ENCODE measurements at places on chromosomes 1 and 21.

GRCh38 chr1:54283635-54284385 is 83.8 kb downstream of the MRPL37 start:
- DNase-seq = no peak

GRCh38 chr1:31183126-31183525 is 56.6 kb downstream of the NKAIN1 start:
- no peak for DNase-seq

DNA sequence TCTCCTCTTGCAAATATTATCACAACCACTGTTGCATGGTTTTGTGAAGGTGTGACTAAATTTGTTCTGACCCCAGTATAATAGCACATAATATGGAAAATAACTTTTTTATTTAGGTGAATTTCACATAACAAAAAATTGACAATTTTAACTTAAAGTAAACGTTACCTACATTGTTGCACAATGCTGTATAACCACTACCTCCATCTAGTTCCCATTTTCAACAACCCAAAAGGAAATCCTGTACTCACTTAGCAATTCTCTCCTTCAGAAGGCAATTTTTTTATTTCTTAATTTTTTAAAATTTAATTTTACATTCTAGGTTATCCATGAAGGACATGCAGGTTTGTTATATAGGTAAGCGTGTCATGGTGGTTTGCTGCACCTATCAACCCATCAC is 95.2 kb downstream of the KCNJ6 start:
- DNase-seq = no peak

DNA sequence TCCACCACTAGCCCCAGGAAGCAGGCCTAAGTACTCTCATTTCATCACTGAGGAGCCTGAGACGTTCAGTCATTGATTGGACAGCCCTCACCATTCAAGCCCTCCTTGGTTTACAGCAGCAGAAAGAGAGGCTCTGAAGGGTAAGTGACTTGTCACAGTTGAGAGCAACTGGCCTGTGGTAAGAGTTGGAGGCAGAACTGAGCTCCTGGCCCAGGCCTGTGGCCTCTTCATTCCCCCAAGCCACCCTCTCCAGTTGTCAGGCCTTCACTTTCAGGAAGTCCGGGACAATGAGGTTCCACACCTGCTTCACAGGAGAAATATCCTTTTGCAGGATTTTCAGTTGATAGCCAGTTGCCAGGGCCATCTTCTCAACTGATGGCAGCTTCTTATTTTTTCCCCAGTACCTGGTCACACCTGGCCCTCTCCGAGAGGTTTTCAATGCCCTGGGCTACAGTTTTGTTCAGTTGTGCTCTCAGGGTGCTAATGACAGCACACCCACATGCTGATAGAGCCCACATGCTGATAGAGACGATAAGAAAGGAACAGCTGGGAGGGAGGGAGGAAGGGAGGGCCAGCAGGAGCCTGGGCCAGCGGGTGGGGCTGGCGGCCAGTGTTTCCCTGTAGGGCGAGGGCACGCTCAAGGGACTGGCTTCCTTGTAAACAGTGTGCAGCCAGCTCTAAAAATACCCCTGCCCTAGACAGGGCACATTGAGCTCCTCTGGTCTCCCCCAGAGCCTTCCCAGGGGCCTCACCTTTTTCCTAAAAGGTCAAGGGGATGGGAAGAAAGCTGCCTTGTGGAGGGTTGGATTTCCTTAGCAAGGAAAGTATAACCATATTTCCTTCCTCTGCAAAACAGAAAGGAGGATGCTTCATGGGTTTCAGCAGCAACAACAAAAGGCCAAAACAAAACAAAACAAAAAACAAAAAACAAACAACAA is 112.7 kb upstream of the JUN start:
- no peak for DNase-seq

DNA sequence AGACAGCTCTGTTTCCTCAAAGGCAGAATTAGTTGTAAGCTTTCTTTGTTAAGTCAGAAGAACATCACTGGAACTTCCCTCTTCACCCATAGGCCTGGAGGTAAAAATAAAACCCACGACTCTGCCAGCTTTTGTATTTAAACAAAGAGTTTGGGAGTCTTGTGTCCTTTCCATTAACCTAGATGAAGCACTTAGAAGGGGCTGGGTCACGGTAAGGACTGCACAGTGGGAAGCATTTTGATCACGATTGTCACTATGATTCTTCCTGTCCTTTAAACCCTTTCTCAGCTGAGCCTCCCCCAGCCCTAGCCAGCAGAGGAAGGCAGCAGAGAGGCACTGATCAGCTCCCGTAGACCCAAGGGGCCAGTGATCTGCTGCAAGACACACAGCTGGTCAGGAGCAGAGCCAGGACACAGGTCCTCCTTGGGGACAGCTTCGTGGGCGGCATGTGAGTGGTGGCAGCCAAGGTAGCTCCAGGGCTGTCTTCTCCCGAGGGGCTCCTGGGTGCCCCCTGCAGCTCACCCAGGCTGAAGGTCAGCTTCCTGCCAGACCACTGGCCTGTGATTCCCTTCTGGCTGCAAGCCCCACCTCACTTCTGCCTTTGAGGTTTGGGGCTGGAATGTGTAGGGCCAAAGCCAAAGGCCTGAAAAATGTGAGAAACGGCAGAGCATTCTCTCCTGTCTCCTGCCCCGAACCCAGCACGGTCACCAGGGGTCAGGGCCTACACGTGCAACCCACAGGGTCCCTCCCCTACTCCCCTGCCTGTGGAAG is 4.0 kb upstream of the LAPTM5 start:
- DNase-seq = no peak

GRCh38 chr1:192889082-192889481 is 80.2 kb downstream of the RGS2 start:
- no peak for DNase-seq

DNA sequence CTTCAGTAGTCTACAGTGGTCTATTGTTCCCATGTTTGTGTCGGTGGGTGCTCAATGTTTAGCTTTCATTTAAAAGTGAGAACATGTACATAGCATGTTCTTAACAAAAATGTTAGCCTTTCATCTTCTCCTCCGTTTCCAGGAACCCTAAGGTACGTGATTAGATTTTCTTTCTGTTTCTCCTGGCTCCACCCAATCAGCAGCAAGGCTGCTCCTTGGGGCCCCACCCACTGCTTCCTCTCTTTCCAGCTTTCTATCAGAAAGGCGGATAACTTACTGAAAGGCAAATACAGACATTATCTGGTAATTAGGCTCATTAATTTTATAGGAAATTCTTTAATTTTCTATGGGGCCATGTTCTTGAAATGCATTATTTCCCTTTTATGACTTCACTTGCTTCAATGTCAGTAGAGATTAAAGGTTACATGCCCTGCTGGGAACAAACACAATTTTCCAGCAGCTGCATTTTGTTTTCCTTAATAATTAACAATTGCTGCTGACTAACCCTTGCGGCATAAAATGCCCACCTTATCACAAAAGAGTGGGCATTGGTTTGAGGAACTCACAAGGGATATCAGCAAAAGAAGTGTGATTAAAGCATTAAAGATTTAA is 324.9 kb upstream of the SNX7 start:
- DNase-seq = no peak

DNA sequence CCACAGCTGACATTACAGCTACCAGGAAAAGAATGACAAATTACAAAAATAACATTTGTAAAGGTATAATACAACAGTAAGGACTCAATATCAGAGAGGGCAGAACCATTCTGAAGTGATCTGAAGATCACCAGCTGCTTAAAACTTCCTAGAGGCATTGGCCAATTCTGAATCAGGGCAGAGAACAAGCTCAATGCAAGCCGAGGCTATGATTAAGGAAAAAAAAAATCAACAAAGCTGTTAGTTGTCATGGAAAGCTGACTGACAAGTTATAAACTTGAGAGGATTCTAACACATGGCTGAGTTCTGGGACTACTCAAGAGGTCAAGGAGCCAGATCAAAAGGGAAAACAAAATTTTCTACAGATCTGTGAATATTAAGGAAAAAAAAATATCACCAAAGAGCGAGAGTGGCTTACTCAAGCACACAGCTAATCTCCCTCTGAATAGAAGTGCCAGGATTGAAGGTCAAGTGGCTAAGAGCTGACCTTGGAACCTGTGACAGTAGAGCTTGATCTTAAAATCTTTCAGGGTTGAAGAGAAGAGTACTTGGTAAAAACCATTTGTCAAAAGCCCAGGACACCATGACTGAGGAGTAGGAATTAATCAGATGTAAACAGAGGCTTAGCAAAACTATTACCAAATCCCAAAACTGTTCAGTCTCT is 383.4 kb downstream of the USP25 start:
- no peak for DNase-seq

DNA sequence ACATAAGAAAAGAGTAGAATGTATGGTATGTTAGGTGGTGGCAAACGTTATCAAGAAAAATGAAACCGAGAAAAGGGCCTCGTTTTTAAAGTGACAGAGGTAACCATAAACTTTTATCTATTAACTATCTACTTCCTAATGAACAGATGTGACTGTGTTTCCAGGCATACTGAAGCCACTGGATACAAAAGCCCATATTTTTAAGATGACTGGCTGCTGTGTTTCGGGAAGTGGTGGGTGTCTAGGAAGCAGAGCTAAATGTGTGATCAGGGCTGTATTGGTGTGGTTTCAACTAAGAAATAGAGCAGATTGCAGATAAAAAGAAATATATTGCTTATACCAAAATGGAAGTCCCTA is 71.8 kb downstream of the CHRM3 start:
- no peak for DNase-seq

- DNase-seq = no peak
Observed at GRCh38 chr1:64891448-64891825, 74.9 kb downstream of the JAK1 start.

- peak; percentile 75 for DNase-seq
Observed at GRCh38 chr1:59697150-59697800, 117.5 kb upstream of the HOOK1 start.

GRCh38 chr1:61583703-61584102 is 141.2 kb downstream of the TM2D1 start:
- no peak for DNase-seq
